GF-D8 (cell line): ENCODE measurements at places on chromosomes 7 and 10.

DNA sequence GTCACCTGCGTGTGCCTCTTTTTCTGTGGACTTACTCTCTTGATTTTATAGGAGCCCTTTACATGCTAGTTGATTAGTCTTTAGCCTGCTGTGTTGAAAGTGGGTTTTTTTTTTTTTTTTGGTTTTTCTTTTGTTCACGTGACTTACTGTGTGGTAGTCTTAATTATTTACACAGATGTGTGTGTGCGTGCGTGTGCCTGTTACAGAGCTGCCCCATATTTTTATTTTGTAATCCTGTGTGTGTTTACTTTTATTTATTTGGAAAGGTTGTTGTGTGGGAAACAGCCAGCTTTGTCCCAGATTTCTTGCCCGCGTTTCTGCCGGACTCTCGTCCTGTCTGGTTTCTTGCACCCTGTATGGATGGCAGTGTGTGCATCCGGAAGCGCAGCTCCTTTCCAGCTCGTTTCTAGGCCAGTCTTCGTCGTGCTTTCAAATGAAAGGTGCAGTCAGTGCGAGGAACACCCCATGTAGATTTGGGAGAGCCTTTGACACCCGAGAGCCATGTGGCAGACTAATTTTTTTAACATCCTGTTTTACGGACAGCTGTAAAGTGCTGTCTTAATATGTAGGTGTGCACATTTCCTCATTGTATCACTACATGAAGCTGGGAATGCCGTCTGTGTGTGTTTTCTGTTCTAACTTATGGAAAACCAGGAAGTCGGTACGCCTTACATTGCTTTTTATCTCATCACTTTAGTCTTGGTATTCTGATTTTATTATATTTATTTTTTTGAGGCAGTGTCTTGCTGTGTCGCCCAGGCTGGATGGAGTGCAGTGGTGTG lies 55.6 kb downstream of the DNAJB6 start:
- DNase-seq, result no peak

DNA sequence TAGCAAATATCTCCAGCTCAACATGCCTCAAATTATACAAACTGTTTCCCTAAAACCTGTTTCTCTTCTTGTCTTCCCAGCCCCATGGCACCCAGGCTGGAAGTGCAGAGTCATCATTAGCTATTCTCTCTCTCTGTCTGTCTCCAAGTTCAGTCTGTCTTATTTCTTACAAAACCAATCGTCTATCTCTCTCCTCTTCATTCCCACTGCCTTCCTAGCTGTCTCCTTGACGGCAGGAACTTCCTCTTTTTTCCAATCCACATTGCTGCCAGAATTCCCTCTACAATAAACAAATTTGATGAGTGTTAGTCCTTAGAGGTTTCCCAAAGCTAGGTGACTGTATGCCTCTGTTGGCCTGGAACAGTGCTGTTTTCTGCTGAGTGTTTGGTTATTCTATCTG lies 14.9 kb upstream of the ZNRF2 start:
- DNase-seq, result no peak

DNA sequence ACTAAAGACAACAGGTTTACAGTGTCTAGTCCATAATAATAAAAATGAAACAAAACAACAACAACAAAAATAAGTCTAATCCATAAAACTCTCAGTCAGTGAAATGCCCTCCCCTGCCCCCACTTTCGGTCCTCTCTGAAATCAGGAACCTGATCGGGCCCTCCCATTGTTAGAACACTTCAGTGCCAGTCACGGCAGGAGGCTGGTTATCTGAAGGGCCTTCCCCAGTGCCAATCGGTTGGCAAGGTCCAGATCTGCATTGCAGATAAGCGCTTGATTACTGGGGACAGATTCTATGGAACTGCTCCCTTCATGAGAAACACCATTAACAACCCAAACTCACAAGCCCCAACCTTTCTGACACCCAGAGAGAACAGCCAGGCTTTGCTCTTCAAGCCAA lies 72.2 kb upstream of the EEPD1 start:
- no peak for DNase-seq

DNA sequence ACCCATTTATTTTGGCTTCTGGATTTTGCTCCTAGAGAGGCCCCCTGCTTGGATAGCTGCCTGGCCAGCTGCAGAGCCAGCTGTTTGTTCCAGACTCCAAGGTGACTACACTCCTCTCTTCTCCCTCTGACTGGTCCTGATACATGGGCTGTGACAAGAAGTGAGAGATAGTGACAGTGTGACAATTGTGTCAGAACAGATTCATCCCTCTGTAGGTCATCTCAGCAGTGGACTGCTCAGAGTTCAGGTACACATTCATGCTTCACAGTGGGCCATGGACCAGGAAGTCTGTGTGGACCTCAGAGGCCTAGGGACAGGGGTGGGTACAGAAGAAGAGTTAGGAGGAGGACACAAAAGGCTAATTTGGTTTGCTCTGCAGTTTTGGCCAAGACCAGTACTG lies 188.2 kb upstream of the MKLN1 start:
- no peak for DNase-seq

DNA sequence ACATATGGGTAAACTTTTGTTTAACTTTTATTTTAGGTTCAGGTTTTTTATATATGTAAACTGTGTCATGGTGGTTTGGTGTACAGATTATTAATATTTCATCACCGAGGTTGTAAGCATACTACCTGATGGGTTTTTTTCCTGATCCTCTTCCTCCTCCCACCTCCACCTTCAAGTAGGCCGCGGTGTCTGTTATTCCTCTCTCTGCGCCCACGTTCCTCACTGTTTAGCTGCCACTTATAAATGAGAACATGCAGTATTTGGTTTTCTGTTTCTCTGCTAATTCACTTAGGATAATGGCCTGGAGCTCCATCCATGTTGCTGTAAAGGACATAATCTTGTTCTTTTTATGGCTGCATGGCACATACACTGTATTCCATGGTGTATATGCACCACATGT lies 1000.0 kb upstream of the CELF2 start:
- DNase-seq, result no peak

DNA sequence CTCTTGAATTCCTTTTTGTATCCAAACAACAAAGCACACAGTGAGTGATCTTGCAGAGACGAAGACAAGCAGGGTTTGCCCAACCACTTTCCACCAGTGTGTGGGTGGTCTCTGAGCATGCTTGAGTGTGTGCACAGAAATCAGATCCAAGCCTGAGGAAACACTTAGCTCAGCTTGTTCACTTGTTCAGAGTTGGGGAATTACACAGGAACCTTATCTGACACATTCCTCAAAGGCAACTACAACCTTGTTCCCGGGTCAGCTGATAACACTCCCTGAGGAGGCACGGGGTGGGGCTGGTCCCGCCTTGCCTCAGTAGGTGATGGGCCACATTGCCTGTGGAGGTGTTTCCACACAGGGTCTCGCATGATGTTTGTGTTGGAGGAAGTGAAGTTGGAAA lies 216.9 kb downstream of the DYNC1I1 start:
- DNase-seq, result no peak

GRCh38 chr10:49594594-49594993 lies 15.5 kb upstream of the SLC18A3 start:
- no peak for DNase-seq

GRCh38 chr10:109889867-109890266 lies 33.4 kb downstream of the XPNPEP1 start:
- DNase-seq, result no peak

GRCh38 chr7:7266257-7266881 lies 84.0 kb downstream of the C1GALT1 start:
- DNase-seq, result no peak

DNA sequence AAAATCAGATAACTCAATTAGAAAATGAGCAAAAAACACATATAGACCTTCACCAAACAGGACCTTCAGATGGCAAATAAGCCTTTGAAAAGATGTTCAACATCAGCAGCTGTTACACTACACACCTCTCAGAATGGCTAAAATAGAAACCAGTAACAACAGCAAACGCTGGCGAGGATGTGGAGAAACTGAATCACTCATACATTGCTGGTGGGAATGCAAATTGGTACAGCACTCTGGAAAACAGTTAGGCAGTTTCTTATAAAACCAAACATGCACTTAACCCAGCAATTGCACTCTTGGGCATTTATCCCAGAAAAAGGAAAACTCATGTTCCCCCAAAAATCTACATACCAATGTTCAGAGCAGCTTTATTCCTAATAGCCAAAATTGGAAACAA lies 37.7 kb upstream of the SMARCD3 start:
- DNase-seq, result no peak

DNA sequence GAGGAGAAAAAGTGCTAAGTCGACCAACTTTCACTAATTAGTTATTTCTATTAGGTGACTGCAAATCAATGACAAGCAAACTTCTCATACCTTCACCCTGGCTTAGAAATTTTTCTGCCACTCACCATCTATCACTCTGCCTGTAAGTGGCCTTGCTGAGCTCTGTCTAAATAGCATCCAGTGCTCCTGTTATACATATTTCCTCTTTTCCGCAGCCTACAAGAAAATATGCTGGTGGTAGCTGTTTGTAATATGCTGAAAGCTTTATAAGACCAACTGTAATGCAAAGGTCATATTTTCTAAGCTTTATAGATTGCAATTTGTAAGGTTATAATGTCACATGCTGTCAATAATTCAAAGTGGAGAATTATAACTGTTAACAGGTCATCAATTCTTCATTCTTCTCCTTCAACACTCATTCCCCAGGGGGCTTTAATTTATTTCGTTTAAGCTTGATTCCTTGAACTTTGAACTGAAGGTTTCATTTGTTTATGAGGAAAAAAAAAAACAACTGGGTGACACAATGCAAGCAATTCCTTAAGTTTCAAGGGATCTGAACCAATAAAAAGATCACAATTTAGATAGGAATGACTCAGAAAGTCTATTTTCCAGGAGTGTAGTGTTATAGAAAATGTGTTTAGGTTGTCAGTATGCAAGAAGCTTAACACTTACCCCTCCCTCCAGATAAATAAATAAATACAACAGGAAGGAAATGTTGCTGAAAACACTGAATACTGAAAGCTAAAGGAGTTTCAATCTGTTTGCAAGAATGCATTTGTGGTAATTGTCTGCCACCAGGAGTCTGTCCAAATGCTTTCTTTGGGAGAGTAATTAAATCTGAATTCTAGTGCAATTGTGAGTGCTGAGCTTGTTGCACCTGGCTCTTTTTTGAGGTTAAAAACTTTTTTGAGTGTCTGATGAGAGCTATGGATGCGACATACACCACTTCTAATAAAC lies 183.7 kb downstream of the SORCS1 start:
- no peak for DNase-seq

DNA sequence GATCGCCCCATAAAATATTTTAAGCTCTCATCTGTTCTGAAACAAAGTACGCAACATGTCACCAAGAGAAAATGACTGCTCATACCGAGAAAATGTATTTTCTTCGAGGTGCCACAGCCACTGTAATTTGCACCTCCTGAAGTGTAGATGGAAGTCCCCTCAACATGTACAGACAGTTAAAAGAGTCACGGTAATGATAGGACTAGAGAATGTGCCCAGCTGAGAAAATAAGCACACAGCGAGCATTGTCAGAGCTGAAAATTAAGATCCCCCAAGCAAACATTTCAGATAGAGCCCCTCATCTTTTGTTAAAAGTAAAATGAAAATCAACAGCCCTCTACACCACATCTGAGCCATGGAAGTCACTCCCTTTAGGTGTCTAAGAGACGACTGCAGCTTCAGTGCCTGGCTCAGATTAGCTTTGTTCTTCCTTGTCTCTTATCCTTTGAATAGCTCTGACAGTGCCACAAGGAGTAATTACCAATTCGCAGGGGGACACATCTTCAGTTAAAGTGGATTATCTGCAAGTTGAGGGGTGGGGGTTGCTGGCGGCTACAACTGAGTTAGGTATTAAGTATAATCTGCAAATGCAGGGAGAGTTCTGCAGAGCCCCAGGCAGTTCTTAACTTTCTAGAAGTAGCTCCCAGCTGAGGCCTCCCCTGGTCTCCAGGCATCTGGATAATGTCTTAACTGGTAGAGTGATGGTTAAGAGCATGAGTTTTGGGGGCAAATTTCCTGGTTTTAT lies 222.7 kb upstream of the C7orf33 start:
- DNase-seq, result no peak

DNA sequence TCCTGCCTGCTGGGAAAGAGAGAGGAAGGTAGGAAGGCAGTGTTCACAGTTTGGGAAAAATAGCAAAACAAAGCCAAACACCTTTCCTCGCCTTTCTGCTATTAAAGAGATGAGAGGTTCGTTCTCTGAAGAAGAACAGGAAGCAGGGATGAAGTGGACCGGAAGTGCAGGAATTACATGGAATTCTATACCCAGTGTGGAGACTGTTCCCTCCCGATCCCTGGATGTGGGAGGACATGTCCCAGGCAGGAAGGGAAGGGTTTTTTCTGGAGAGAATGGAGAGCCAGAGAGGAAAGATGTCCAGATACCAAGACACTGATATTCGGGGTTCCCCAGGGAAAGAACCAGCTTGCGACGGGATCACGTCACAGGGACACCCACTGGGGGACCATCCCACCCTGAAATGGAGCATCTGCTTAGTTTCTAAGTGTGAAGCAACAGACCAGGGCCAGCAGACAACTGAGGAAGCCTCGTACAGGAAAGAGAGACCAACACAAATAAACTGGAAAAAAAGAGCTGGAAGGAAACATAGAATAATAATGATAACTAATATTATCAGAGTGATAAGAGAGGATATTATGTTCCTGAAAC lies 187.6 kb downstream of the PRPF18 start:
- DNase-seq, result no peak

DNA sequence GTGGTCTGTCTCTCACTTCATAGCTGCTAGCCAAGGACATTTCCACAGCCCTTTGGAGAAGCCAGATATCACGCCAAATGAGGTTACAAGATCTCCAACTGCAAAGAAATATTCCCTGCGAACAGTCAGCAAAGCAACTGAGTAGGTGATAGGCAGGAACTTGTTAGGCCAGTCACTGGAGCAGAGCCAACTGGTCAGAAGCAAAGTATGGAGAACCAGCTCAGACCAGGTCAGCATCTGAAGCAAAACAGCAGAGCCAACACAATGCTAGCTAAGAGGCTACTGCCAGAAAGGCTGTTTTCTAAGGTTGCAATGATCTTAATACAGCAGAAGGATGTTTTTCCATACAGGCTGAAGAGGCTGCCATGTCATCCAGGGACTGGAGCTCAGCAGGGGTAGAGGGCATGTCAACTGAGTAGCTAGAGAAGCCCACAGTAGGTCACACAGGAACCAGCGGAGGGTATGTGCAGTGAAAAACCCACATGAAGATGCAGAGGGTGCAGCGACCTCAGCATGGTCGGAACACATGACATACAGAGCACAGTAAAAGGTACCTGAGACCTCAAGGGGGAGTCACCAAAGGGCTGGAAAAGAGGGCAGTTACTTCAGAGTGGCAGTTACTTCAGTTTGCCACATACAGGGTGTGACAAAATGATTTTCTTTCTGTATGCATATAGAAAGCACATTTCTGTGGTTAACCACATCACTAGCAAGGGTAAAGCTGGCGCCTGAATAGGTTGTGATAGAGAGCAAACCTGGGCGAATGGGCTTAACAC lies 8.9 kb downstream of the SEC31B start:
- peak; percentile 96 for DNase-seq
